ENCODE measurements at places on chromosomes 5 and 9.
A peak's percentile ranks its signal among the peaks of the same experiment; 100 is the strongest.

- DNase-seq, result no peak
Measured at GRCh38 chr5:155154973-155155372, 141.4 kb downstream of the KIF4B start.

DNA sequence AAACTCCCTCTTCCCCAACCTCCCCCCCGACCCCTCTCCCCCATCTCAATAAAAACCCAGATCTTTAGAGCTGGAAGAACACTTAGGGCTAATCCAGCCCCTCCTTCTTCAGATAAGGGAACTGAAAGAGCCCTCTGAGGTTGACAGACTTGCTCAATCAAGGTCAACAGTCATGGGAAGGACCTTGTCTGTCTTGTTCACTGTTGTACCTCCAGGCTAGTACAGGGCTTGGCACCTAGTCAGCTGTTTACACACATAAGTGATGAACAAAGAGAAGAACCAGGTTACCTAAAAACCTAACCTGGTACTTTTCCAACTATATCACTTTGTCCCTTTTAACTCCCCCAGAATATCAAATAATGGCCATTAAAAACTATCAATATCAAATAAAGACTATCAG, 2.4 kb downstream of the TTC39B start:
- DNase-seq, result no peak

DNA sequence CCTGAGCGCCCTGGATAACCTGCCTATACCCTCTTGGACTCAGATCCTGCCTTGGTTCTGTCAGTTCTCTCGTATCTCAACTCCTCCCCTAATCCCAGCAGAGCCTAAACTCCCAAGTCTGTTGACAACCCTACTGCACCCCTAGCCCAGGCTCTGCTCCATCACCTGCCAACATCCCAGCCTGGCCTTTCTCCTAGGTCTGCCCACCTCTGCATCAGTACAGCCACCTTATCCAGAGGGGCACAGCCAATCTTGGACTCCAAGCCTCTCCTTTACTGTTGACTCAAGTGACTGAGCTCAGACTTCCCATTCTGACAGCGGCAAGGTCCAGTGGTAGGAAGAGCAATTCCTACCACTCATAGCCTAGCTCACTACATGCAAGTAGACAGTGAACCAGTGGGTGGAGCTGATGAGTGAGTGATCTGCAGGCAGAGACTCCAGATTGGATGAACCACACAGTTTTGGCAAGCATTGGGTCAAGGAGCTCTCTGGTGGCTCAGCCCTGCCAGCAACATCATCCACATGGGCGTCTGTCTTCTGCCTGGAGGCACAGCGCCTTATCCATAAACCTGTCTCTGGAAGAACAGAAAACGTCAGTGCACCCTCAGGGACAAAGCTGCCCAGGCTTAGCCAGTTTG, 26.5 kb downstream of the TRMO start:
- DNase-seq, result peak; percentile 70

- DNase-seq, result peak; percentile 9
Measured at GRCh38 chr5:25850581-25850980, 1187.8 kb downstream of the CDH9 start.

GRCh38 chr5:180811623-180812124, 9.1 kb upstream of the MGAT1 start:
- no peak for DNase-seq

DNA sequence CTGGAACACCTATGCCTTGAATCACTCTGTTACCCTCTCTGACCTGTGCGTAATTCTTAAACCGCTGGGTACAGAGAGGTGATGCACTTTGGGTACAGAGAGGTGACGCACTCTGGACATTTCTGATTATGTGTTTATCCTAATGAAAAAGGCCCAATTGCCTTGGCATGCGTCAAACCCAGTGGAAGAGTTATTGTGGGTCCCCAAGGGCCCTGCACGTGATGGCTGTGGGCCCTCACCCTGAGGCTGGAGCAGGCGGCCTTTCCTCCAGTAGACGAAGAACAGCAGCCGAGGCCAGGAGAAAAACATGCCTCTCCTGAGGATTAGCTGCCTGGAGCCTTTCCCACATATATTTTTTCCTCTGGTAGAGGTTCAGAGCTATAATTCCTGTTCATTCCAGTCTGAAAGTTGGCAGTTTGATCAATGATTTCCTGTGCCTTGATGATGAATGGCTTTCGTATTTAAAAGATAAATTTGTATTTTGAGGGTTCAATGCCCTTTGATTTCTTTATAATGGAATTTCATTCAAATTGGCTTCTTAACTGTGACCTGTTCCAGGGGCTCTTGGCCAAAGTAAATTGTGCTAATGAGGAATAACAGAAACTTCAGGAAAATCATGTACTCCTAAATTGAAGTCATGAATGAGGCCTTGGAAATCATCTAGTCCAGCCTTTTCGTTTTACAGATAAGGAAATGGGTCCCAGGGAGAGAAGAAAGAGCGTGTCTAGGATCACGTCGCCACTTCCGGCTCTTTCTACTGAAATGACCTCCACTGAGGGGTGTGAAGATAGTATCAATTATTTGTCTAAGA, 22.8 kb downstream of the ACER2 start:
- no peak for DNase-seq

DNA sequence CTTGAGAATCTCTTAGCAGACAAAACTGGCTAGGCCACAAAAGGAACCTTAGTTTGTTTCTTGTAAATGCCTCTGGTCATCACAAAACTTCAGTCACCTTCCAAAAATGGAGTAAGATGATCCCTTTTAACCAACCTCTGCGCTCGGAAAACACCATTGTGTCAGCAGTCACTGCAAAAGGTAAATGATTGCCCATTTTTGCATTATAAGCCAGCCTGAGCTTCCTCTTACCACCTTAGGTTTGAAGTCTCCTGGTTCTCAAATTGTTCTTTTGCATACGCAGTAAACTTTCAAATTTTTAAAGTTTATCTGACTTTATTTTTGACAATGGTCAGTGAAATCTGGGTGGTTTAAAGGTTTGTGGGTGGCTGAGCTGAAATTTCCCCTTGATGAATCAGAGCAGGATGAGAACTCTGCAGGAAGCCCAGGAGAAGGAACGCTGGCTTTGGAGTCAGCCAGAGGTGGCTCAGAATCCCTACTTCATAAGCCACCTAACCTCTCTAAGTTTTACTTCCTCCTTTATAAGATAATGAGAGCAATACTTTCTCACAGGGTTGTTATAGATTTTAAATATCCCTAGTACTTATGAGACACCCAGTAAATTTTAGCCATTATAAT, 131.4 kb downstream of the MED10 start:
- no peak for DNase-seq

DNA sequence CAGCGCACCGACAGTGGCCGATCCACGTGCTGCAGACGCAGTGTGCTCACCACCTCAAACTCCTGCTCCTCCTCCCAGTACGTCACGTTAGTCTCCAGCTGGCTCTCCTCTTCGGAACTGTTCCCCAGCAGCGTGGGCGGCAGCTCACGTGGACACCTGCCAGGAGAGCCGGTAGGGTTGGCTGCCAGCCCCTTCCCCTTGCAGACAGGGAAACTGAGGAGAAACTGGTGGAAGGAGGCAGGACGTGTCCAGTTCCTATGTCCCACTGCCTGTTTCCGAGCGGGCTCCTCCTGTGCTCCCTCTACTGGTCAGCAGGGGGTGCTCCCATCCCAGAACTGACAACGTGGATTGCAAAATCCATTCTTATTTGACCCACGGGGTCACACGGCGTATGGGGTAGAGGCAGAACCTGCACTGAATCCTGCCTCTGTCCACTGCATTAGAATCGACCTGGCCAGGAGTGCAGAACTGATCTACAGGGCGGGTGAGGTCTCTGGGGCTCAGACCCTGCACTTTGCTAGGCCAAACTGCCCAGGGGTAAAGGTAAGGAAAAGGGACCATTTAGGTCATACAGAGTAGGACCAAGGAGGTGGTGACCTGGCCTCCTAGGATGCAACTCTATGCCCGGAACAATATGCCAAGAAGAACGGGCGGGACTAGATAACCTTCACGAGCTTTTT, 25.7 kb downstream of the PDGFRB start:
- DNase-seq, result no peak

All from iPS DF 19.7 (cell line).